Common myeloid progenitor, CD34-positive (primary cell): ENCODE measurements at places on chromosomes 3 and 15.

- DNase-seq = no peak
Measured at GRCh38 chr15:79071901-79072300, 18.7 kb downstream of the RASGRF1 start.

DNA sequence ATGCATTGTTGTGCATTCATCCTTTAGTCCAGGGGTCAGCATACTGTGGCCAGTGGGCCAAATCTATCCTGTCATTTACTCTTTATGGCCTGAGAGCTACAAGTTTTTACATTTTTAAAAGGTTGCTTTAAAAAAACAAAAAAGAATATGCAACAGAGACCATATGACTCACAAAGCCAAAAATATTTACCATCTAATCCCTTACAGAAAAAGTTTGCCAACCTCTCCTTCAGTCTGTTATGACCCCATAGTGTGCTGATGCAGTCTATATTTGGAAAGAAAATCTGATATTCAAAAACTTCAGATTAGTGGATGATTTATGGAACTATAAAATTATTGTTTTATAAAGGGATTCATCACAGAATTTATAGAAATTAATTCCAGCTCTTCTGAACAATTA lies 237.5 kb upstream of the IL12A start:
- DNase-seq = no peak

GRCh38 chr3:135243616-135244015 lies 448.6 kb downstream of the EPHB1 start:
- no peak for DNase-seq

- peak; percentile 37 for DNase-seq
Measured at GRCh38 chr3:156382458-156383346, 172.2 kb downstream of the SSR3 start.
